ENCODE measurements at places on chromosomes 13 and 19. TPM values are rescaled to one million over a fixed set of nuclear protein-coding genes. Genes with fewer than 3 reads are reported as not detected.

DNA sequence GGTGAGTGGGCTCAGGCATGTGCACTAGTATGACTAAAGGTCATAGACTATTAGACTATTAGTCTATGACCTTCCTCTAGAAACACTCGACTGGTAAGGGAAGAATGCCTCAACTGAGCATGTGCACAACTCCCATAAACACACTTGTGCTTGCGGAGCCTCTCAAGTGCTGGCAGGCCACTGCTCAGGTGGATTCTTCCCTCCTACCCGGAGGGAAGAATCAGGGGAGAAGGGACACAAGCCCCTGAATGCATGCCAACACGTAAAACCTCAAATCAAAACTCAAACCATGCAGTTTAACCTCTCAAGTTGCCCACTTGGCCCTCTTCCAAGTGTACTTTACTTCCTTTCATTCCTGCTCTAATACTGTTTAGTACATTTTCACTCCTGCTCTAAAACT lies 287.6 kb upstream of the SGCG start:
- no peak overlapping the region for H3K4me3 ChIP-seq
- H3K36me3 ChIP-seq = peaks cover 1% of the 10 kb centered on the region
- H3K27ac ChIP-seq = no peak overlapping the region
- H3K4me1 ChIP-seq = no peaks in the 10 kb centered on the region

DNA sequence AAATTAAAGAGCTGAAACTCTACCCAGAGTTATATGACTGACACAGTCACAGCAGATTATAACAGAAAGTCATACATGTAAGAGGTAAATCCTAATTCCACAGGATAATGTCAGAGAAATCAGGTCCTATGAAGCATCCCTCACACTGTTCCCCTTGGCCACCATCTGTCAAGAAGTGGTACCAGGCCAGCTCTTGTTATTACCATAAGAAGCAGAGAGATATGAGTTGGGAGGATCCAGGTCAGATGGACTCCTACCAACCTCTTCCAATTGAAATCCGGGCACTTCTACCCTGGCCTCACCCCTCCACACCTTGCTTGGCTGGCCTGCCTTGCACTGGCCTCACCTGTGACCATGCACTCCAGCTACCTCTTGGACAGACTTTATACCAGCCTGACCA lies 353.2 kb downstream of the DNAJC15 start:
- no peaks in the 10 kb centered on the region for H3K4me1 ChIP-seq
- peaks cover 3% of the 10 kb centered on the region for H3K36me3 ChIP-seq
- DNase-seq = no peak
- no peak overlapping the region for H3K4me3 ChIP-seq

DNA sequence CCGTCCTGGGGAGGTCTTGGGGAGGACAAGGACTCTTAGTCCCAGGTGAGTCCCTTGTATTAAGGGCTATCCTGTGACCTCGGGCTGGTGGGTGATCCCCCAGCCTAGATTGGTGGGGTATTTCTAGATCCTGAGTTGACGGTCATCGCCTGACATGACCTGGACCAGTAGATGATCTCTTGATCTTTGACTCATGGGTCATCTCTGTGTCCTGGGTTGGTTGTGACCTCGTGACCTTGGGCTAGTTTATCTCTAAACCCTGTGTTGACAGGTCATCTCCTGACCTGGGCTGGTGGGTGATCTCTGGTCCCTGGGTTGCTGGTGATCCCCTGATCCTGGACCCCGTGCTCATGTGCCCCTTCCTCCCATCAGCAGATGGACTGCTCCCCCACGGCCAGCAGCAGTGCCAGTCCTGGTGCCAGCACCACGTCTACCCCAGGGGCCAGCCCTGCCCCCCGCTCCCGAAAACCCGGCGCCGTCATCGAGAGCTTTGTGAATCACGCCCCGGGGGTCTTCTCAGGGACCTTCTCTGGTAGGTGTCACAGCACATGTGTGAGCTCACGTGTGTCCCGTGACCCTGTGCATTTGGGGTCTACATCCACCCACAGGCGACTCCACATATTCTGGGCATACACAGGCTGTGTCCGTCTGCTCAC lies 6.3 kb downstream of the MIDN start:
- peaks cover 9% of the 10 kb centered on the region for H3K36me3 ChIP-seq
- peaks cover 37% of the 10 kb centered on the region for H3K4me1 ChIP-seq
- DNase-seq = no peak
- peak overlapping the region; percentile 27 for H3K4me3 ChIP-seq
- no peaks in the 10 kb centered on the region for H3K27me3 ChIP-seq
- H3K27ac ChIP-seq = no peak overlapping the region

DNA sequence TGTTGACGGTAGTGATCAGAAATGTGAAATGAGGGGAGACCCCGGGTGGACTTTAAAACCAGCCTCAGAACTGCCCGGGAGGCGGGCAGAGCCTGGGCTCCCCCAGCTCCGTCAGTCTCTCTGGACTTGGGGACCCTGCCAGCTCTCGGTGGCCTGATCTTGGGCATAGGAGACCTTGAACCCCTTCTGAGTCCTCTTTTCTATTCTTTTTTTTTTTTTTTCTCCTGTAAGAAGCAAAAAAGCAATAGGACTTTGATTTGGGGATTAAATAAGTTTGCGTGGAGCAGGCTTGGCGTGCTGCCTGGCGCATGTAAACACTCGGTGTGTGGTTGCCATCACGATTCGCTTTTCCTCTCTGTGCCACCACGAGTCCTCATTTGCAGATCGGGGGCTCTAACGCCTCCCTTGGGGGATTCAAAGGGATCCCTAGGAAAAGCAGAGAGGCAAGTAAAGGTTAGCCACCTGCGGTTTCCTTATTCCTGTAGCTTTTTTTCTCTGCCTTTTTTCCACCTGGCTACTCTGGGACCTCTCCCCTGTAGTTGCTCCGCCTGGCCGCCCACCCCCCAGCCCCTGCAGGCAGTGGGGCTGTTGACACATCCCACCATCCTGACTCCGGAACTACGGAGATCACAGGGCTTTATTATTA lies 1.3 kb downstream of the SAFB start:
- H3K4me3 ChIP-seq = peak overlapping the region; percentile 100
- H3K36me3 ChIP-seq = peaks cover 33% of the 10 kb centered on the region
- H3K27ac ChIP-seq = peak overlapping the region; percentile 96

ANGPTL4 gene
- total RNA-seq = 5.0 TPM

IRS2 gene
- total RNA-seq = 5.6 TPM

NCAN gene
- total RNA-seq = 0.14 TPM
